ENCODE measurements at places on chromosomes 1 and 21.
A peak's percentile ranks its signal among the peaks of the same experiment; 100 is the strongest.

DNA sequence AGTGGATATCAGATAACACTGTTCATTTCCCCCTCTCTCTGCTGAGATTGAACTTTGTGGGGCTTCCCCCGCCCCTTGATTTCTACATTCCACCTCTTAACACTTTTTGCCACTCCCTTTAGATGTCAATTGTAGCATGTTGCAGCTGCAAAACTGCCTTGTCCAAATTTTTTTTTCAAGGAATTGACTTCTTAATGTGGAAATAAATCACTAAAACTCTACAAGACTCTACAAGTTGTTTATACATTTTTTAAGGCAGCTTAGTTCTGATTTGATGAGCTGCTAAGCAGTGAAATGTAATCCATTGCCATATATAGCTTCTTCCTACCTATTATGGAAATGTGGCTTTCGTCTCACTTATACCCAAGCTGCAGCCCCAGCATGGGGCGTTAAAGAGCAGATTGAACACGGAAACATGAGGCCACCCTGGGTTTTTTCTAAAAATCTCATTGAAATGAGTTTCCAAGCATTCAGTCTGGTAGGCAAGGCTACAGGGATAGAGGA lies 132.2 kb downstream of the SYT2 start:
- DNase-seq = no peak

DNA sequence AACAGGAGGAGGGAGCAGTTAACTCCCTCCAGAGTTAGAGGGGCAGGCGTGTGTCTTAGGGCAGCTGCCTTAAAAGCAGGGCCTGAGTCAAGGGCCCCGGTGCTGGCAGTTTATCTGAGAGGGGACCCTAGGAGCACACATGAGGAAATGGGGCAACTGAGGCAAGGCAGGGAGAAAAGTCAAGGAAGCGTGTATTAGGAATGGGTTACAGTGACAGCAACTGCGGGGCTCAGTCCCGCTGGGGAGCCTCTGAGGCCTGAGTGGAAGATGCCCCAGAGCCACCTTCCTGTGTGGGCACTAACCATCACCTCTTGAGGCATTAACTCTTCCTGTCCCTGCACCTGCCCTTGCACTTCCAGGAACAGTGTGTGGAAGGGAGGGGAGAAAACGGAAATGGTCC lies 276.3 kb downstream of the MATN1 start:
- no peak for DNase-seq

DNA sequence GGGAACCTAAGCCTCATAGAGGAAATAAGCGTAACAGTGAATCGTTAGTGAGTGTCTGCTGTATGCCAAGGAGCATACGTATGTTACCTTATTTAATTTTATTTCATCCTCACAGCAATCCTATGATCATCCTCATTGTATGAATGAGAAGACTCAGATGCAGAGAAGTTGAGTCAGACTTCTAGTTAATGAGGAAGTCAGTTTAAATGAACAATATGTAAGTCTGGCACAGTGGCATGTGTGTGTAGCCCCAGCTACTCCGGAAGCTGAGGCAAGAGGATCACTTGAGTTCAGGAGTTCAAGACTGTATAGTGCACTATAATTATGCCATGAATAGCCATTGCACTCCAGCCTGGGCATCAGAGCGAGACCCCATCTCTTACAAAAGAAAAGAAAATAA lies 148.0 kb downstream of the ZZZ3 start:
- DNase-seq = no peak

- DNase-seq = no peak
These were observed 230.8 kb upstream of the CACYBP start for GRCh38 chr1:174768949-174769348.

DNA sequence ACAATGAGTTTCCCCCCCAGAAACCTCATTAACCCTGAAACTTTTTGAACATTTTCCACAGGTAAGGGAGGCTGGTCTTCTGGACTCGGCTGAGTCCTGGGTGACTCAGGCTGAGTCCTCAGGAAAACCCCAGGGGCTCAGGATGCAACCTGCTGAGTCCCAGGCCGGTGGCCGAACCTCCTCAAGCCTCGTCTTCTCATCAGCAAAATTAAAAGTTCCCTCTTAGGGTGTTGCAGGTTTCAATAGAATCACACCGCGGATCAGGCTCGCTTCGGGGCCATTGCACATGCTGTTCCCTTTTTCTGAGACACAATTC lies 35.0 kb upstream of the GRHL3 start:
- DNase-seq = no peak

DNA sequence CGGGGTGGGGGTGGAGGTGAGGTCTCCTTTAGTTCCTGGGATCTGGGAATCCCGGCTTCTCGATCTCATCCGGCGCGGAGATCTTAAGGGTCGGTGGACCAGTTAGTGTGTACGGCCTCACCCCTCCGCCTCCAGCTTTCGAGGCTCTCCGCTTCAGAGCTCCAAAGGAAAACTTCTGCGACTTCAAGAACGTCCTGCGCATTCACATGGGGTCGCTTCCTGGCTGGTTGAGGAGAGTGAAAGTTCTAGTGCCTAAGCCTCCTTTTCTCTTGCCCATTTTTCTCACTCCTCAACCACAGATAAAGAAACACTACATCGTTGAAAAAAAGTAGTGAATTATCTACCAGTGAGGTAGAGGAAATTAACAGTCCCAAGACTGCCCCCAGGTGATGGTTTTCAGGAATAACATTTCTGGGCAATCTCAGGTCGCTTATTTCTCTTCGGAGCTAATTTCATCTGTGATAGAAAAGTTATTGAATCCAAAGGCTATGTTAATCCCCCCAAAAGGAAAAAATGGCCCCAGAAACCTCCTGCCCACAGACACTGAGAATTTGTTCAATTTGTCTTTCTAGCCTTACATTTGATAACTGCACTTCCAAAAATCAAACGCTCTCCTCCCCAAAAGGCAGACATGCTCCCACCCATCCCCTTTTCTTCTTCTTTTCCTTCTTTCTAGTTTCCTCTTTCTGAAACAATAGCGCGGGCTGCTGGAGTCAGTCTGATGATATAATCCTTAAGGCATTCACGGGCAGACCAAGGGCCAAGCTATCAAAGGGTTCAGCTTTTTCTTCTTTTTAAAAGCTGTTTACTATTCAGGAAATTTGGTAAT lies 20.6 kb upstream of the TBX15 start:
- DNase-seq = peak; percentile 58

- DNase-seq = peak; percentile 79
These were observed 82.2 kb upstream of the ABCD3 start for GRCh38 chr1:94335950-94336349.

- peak; percentile 9 for DNase-seq
These were observed 775 bp upstream of the PRPF38B start for GRCh38 chr1:108691128-108691941.

DNA sequence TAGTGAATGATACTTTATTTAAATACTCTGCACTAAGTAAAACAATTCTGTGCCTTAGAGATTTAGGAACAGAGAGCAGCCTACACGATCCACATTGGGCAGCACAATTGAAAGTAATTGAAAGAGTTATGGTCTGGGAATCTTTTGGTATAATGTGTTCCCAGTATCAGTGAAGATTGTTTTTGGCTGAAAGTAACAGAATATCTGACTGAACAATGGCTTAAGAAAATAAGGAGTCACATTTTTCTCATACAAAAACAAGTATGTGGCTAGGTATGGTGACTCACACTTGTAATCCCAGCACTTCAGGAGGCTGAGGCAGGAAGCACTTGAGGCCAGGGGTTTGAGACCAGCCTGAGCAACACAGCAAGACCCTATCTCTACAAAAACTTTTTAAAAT lies 306.2 kb downstream of the NFIA start:
- DNase-seq = no peak

DNA sequence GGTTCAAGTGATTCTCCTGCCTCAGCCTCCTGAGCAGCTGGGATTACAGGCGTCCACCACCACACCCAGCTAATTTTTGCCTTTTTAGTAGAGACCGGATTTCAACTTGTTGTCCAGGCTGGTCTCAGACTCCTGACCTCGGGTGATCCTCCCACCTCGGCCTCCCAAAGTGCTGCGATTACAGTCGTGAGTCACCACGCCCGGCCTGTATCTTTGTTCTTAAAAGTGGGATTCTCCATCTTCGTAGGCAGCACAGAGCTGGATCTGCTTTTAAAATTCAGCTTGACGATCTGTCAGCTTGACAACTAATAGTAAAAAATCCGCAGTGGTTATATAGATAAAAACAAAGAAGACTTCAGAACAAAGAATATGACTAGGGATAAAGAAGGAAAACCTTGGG lies 2.8 kb upstream of the GNG4 start:
- no peak for DNase-seq

GRCh38 chr1:56496821-56497772 lies 82.3 kb downstream of the PLPP3 start:
- DNase-seq = no peak

- DNase-seq = no peak
These were observed 30.6 kb downstream of the C2CD2 start for GRCh38 chr21:41923186-41923585.

DNA sequence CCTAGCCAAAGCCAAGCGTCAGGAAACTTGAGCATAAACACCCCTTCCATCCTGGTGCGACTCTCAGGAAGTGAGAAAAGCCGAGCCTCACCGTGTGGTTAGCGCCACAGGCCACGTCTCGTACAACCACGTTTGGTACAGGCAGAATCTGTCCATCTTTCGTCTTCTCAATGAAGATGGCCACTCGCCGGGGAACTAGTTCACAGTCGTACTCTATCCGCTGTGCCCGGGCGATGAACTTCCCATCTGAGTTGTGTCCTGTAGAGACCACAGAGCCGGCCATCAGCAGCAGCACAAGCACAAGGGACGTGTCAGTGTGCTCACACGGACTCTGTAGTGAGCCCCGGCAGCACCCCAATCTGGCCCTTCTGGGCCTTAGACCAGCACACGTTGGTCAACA lies 23.1 kb downstream of the RCC2 start:
- DNase-seq = no peak

GRCh38 chr1:23385119-23385621 lies 15.5 kb upstream of the ZNF436 start:
- no peak for DNase-seq

- no peak for DNase-seq
These were observed 2.2 kb upstream of the FRRS1 start for GRCh38 chr1:99768524-99769245.

GRCh38 chr1:193479187-193479586 lies 292.8 kb upstream of the B3GALT2 start:
- no peak for DNase-seq

DNA sequence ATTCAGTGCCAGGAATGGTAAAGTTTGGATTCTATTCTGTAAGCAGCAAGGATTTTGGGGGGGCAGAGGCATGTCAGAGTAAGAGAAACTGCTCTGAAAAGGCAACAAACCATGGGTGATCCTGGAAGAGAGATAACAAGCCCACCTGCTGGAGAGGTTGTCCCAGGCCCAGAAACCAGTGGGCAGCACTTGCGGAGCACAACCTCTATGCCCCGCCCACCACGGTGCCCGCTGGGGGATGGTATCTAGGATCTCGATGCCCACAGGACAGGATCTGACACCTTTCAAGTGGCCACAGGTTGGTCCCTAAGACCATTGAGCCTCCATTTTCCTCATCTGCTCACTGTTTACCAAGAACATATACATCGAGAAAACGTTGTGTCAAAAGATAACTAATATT lies 20.3 kb upstream of the MUL1 start:
- DNase-seq = no peak

DNA sequence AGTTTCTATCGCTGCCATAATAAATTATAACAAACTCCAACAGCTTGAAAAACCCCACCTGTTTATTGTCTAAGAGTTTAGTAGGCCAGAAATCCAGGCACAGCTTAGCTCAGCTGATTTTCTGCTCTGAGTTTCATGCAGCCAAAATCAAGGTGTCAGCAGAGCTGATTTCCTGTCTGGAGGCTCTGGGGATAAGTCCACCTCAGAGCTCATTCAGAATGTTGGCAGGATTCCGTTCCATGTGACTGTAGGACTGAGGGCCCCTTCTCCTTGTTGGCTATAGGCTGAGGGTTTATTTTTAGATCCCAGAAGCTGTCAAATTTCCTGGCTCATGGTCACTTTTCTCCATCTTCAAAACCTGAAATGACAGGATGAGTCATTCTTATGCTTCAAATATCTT lies 91.6 kb upstream of the CHODL start:
- no peak for DNase-seq

DNA sequence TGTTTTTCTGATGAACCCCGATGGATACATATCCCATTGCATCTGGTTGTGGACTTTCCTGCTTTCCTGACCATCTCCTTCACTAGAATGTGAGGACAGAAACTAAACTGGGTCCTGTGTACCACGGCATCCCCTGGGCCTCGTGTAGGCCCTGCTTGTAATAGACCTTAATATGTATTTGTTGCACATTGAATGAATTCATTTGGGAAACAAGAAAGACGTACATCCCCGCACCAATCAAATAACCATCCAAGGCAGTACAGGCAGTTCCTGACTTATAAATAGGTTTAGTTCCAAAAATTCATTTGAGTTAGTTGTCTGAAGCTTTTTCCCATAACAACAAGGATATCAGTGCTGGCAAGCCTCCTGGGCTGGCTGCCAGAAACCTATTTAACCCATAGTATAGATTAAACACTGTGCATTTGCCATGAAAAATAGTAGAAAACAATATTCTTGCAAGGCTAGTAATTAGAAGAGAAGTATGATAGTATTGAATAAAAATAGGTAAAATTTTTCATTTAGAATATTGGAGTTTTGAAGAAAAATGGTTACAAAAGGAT lies 81.8 kb upstream of the CD34 start:
- no peak for DNase-seq

- DNase-seq = no peak
These were observed 29.8 kb upstream of the FOXE3 start for GRCh38 chr1:47386268-47386667.

- peak; percentile 85 for DNase-seq
These were observed 4.9 kb downstream of the CSTB start for GRCh38 chr21:43771199-43771675.

DNA sequence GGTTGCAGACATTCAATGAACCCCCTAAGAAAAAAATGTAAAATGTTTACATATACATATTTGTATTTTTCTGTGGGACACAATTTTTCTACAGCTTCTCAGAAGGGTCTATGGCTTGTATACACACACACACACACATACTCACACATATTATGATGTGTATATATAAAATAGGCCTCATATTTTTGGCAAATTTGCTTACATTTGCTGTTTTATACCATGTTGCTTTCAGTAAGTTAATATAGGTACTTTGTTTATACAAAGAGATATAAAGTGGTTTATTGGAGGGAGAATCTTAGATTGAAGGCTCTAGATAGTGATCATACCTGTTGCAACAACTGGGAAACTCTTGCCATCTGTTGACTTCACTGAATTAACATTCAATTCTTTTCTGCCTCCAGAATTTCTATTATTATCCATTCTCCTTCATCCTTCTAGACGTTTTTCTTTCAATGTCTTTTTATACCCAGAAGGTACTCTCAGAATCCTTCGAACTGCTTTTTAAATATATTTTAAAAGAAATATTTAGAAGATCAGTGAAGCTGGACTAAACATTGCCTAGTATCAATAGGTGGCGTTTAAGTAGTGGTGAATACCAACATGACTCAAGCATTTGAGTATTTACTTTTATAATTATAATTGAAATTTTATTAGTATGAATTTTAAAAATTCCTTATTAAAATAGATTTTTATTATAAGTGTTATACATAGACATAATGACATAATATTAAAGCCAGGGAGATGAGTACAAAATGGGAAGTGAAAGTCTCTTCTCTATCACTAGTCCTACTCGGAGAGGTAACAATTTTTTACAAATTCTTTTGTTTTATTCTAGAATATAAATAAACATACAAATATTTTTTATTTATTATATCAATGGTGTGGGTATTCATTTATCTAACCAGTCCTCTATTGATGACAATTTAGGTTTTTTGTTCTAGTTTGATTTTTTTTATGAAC lies 10.2 kb downstream of the CD55 start:
- DNase-seq = no peak

Measured in A172 (cell line).